ENCODE measurements at places on chromosomes 12 and 14.
A peak's percentile ranks its signal among the peaks of the same experiment; 100 is the strongest.

DNA sequence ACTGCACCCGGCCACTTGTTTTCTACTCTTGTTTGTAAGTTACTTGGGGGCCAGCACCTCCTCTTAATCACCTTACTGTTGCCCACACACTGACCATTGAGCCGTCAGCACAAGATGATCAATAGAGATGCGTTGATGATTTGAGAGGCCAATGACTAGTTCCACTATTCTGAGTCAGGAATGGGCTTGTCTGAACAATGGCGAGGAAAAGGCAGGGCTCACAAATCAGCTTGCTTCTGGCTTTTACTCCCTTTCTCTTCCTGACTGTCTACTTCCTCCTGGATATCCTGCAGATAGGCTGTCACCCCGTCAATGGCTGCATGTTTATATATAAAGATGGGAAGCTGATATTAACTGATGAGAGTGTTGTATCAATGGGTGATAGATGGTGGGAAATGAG, 29.1 kb upstream of the HDAC7 start:
- no peak for DNase-seq

- DNase-seq = no peak
Observed at GRCh38 chr14:67736771-67737170, 35.1 kb downstream of the RDH12 start.

DNA sequence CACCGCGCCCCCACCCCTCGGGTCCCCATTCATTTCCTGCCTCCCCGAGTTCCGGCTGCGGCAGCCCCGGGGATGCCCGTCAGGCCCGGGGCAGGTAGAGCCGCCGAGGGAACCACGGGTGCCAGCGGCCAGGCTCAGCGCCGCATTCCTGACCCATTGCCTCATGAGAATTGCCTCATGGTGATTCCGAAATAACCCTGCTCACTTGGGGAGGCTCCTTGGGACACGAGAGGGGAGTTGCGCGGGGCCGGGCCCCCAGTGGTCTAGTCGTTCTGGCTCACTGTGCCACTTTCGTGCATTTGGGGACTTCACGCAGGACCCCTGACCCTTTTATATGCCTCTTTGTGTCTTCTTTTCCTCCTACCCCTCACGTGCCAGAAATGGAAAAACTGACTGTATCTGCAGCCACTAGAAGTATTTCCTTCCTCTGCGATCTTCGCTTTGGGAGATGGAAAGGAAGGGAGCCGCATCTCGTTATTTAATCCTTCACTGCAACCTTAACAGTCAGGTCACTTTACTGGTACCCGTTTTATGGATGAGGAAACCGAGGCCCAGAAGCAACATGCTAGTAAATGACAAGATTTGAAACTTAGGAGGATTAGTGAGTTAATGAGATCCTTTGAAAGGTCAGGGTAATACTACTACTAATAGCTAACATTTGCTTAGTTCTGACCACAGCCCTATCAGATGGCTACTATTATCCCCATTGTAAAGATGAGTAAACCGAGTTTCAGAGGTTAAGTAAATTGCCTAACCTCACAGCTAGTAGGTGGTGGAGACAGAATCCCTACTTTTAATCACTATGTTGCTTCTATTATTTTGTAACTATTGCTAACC, 768 bp downstream of the PTPN11 start:
- DNase-seq = peak; percentile 72

DNA sequence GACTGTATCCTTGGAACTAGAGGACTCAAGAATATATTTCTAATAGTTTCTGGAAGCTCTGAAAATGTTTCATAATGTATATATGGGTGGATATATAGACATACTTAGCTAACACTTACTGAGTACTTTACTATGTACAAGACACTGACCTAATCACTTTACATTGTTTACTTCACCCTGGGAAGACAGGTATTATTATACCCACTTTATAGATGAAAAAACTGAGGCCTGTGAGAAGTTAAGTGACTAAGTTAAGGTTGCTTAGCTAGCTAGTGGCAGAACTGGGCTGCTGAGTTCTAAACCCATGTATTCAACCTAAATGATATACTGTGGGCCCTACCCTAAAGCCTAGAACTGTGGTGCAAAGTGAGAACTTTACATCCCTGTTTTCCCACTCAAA, 79.1 kb upstream of the SSTR1 start:
- DNase-seq = no peak

DNA sequence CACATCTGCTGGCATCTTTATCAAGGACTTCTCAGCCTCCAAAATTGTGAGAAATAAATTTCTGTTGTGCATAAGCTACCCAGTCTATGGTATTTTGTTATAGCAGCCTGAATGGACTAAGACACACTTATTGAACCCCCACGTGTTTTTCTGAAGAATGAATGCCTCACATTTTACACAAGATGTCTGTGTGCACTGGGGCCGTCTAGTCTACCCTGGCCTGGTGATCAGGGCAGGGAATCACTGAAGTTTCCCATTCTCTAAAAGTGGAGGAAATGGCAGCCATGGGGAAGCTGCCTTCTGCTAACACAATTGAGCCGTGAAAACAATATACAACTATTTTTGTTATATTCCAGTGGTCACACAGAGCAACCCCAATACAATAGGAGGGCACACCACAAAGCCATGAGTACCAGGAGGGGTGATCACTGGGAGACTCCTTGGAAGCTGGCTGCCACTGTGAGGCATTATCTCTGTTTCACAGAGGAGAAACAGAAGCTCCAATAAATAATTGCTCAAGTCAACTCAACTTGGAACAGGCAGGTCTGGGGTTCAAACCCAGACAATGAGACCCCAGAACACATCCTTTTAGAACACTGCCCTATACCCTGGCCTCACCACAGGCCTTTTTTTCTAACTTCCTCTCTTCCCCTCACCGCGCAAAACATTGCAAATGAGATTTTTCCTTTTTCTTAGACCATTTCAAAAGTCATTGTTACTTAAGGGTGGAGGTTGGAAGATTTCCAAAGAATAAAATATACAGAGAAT, 18.3 kb upstream of the LTA4H start:
- no peak for DNase-seq

GRCh38 chr14:95815226-95815690, 61.4 kb upstream of the TUNAR start:
- DNase-seq = no peak

GRCh38 chr12:27436029-27436428, 10.5 kb upstream of the SMCO2 start:
- DNase-seq = peak; percentile 5

DNA sequence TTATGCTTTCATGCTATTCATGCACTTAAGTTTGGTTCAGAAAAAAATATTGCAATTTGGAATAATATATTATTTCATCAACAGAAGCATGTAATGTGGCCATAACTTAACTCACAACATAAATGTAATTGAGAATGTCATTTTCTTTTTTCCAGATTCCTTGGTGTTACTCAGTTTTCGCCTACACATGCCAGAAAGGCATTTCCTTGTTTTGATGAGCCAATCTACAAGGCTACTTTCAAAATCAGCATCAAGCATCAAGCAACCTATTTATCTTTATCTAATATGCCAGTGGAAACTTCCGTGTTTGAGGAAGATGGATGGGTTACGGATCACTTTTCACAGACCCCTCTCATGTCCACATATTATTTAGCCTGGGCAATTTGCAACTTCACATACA, 14.4 kb downstream of the TRHDE start:
- no peak for DNase-seq

DNA sequence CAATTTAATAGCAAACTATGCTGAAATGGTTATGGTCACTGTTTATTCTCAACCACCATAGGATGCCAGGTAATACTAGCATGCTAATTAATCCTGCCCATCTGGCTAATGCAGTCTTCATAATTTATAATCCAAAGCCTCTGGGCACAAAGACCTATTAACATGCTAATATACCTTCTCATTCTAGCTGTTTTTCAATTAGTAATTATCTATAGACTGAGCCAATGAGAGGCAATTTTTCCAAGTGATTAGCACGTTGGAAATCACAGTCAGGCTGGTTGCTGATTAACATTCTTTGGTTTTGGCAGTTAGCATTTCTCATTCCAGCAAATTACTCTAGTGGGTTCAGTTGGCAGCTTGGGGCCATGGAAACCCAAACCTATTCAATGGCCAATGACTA, 357.2 kb downstream of the SEC23A start:
- DNase-seq = no peak

GRCh38 chr12:108886873-108887629, 7.2 kb downstream of the DAO start:
- DNase-seq = no peak

DNA sequence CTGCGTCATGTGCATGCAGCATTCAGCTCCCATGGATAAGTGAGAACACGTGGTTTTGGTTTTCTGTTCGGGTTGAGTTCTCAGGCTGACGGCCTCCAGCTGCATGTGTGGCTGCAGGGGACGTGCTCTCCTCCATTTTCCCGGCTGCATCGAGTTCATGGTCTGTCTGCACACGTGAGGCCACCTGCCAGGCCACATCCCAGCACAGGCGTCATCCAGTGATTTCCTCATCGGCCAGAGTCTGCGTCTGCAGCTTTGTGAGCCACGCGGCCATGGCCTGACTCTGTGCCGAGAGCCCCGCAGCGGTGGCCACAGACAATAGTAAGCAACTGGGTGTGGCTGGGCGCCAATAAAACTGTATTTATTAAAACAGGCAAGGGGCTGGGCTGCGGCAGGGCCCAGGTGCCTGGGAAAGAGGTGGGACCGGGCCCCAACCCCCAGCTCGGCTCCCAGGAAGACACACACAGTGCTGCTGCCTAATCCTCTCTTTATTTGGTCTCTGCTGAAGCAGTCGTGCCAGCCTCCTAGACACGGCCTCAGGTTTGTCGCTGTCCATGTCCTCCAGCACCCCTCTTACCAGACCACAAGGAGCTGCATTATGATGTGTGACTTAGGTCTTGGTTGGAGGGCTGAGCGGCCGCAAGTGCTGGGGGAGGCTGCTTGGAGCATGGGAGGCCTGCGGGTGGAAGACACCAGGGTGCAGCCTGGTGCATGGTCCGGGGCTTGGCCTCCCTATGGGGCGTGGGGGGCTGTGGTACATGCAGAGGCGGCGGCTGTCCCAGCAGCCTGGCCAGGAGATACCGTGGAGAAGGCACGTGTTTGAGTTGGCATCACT, 52.0 kb downstream of the NOC4L start:
- DNase-seq = no peak

DNA sequence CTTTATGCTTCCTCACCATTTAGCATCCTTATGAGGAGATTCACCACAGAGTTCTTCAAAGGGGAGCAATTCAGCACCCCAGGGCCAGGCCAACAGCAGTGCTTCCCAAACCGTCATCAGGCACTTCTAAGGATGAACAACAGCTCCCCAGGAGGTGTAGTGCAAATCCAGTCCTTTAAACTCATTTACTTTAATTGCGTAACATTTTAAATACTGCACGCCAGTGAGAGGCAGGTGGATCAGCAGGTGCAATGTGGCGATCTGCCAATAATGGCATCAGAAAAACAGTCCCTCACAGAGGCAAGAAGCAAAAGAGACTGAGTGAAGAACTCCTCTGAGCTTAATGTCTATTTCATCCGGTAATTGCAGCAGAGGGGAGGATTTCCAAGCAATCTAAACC, 770.9 kb upstream of the FOXG1 start:
- DNase-seq = no peak

DNA sequence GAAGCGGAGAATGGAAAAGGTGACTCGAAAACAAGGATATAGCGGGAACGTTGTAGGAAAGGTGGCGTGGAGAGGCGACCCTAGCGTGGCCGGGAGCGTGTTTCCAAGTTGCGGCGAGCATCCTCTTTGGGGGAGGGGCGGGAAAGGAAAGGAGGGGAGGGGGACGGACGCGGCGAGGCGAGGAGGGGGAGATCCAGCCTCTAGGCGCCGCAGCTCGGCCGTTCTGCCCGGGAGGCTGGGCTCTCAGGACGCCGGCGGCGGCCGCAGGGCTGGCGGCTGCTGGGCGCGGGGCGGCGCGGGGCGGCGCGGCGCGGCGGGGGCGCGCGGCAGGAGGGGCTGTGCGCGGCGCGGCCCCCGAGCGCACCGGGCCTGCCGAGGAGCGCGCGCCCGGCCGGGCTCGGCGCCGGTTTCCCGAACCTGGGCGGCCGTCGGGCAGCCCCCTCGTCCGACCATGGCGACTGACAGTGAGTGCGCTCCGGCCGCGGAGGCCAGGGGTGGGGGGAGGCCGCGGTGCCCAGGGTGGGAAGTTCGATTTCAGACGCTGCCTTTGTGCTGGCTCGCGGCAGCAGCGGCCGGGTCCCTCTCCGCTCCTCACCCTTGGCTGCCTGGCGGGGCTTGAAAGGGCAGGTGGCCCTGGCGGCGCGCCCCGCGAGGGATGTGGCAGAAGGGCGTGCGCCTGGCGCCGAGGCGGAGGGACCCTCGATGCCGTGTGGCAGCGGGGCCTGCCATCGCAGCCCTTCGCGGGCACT, 50.3 kb downstream of the SNAPC1 start:
- no peak for DNase-seq

Measured in suppressor macrophage treated with lipopolysaccharide for 4 hours (primary cell).